ENCODE measurements at places on chromosomes 11 and 22.

DNA sequence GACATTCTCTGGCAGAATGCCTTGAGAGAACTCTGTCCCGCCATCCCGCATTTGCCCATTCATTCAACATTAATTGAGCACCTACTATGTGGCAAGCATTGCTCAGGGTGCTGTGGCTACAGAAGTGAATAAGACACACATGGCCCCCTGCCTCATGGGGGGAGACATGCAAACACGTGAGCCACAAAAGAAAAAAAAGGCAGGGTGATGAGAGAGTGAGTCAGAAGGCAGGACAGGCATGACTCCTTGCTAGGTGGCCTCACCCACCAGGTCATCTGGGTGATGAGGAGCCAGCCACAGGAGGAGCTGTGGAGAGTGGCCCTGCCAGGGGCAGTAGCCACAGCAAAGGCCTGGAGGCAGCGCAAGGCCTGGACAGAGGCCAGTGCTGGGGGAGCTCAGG lies 4.9 kb downstream of the CHRM4 start:
- DNase-seq: no peak

GRCh38 chr11:10164621-10165020 lies 129.4 kb downstream of the SBF2 start:
- DNase-seq: no peak

DNA sequence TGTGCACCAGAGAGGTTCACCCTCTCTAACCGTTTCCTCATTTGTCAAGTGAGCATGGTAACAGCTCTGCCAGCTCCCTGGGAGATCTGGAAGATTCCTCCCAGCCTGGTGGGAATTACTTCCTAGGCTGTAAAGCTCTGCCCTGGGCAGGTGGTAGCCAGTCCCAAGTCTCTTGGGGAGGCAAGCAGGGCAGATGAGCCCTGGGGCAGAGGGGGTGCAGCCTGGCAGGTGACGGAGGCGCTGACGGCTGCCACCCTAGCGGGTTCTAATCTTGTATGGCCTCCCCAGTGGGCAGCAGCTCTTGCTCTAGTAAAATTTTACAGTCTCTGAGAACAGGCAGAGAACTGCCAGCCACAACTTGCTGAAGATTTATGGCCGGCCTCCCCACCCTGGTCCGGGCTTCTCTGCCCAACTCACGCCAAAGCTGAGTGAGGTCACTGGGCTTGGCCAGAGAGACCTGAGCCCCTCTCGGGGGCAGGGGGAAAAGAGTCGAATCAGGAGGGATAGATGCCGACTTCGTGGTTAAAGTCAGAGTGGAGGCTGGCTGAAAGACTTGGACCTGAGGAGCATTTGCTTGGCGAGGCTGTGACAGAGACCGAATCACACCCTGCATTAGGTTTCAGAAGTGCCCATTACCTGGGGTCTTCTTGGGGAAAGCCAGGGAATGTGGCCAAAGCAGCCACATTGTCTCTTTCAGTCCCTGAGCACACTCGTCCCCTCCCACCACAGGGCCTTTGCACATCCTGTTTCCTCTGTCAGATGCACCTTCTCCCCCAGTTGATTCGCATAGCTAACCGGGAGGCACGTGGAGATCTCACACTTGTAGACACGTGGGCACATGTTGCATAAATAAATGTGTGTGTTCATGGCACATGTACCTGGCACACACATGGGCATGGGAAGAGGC lies 188.2 kb downstream of the MN1 start:
- no peak for DNase-seq

DNA sequence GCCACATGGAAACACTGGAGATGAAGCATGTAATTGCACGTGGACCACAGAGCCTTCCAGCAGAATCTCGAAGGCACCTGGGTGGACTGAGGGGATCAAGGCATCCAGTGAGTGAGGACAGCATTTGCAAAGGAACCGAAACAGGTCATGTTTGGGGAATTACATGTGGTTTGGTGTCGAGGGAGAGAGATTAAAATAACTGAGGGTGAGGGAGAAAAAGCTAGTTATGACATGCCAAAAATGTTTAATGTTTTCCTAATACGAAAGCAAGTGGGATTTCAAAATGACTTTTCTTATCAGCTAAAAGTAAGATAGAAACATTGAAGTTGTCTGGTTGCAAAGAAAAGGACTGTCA lies 157.1 kb downstream of the BLID start:
- DNase-seq: no peak

GRCh38 chr22:43148581-43148980 lies 2.8 kb upstream of the TSPO start:
- DNase-seq: no peak

Measured in left hindlimb (tissue), 1 donor.